T follicular helper cell (primary cell): ENCODE measurements at places on chromosomes 2 and 18.

- no peak for DNase-seq
Observed at GRCh38 chr2:84690225-84690624, 173.9 kb downstream of the DNAH6 start.

DNA sequence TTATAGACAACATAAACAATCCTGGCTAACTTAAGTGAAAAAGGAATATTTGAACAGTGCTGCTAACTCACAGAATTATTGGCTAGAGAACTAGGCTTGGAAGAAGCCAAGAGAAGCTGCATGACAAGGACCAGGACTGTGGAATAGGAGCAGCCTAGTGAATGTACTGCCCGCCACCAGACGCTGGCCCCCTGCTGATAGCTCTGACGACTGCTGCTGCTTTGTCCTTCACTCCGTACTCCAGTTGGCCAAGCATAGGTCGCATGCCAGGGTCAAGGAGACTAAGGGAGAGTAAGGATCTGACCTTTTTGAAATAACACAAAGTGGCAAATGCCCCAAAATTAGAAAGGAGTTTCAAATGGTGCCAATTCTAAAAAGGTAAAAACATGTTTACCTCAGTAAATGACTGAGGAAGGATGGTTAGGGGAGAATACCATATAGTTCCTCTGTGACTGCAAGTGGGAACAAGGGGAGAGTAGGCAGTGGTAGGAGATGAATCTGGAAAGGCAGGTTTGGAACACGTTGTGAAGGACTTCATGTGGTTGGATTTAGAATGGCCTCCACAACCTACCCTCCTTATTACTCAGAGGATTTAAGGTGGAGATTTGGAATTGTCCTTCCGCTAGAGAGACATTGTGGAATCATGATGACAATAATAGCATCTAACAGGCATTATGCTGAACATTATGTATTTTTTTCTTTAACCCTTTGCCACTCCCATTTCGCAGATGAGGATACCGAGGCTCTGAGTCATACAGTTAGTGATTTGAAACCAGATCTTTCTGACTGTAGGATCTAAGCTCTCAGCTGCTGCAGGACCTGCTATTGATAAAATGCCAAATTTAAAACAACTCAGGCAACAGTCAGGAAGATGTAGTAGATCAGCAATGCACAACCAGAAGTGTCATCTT is 19.5 kb downstream of the STRADB start:
- DNase-seq = no peak

DNA sequence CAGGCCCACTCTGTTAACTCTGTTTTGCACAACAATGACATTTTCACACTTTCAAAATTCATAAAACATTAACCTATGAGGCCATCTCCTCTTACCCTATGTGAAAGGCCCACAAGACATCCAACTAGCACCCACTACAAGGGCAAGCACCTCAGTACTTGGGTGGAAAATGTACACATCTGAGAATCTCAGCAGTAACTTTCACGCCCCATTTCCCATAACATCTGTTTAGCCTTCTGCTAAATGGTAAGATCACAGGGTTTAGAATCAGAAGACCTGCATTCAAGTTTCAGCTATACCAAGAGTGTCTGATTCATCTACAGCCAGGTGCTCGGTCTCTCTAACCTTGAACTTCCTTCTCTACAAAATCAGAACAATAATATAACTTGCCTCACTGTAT is 89.2 kb downstream of the SP100 start:
- no peak for DNase-seq

DNA sequence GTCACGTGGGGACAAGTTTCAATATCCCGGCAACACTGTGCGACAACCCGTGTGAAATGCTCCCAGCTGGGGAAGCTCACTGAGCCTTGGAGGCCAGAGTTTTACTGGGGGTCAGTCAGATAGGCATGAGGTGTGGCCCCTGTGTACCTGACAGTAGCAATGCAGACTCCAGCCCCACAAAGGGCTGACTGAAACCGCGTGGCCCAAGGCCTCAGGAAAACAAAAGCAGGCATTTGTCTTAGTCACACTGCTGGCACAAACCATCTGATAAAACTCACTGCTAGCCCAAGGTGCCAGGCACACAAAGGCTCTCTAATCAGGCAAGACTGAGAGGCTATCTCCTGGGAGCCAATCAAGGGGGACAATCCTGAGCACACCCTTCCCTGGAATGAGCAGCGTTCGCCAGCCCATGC is 786.6 kb upstream of the RAB6C start:
- DNase-seq = no peak

- DNase-seq = no peak
Observed at GRCh38 chr2:28764909-28765711, 13.5 kb downstream of the PPP1CB start.

DNA sequence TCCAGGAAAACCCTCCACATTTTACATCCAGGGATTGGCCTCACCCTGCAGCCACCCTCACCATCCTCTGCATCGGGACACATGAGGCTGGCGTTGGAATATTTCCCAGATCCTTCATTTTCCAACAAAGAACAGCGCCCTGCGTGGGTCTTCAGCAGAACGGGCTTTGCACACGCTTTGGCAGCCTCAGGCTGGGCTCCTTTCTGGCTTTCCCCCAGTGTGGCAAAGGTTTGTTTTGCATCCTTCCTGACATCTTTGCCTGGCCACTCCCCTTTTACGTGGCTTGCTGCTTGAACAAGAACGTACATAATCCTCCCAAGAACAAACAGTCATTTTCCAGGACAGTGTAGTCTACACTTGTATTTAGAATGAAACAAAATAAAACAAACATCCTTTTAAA is 25.6 kb upstream of the GREB1 start:
- no peak for DNase-seq

- DNase-seq = no peak
Observed at GRCh38 chr2:66364495-66365333, 70.2 kb upstream of the MEIS1 start.

GRCh38 chr2:65214361-65214760 is 13.3 kb upstream of the ACTR2 start:
- DNase-seq = no peak

GRCh38 chr2:219886615-219887014 is 259.2 kb downstream of the SLC4A3 start:
- DNase-seq = no peak

DNA sequence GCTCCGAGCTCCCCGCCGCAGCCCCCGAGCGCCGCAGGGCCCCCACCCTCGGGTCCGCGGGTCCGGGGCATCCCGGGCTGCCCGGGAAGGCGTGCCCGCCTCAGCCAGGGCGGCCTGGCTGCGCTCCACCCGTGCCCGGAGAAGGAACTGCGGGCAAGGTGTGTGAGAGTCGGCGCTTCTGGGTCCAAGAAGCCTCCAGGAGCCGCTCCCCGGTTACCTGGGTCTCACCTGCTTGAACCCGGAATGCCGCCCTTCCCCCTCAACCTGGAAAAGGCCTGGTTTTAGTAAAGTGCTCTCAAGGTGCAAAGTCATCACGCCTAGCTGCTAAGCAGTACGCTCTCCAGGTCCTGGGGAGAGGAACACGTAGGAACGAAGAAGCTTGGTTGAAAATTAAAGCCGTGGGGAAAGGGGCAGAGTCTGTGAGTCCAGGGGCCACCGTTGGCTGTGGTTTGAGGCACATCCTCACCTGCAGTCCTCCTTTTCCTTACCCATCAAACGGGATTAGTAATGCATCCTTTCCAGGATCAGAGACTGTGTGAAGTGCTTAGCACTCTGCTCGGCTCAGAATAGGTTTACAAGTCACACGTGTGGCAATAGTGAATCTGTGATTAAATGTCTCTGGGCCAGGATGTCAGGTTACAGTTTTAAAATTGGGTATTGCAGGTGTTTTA is 1.2 kb downstream of the ASAP2 start:
- no peak for DNase-seq

DNA sequence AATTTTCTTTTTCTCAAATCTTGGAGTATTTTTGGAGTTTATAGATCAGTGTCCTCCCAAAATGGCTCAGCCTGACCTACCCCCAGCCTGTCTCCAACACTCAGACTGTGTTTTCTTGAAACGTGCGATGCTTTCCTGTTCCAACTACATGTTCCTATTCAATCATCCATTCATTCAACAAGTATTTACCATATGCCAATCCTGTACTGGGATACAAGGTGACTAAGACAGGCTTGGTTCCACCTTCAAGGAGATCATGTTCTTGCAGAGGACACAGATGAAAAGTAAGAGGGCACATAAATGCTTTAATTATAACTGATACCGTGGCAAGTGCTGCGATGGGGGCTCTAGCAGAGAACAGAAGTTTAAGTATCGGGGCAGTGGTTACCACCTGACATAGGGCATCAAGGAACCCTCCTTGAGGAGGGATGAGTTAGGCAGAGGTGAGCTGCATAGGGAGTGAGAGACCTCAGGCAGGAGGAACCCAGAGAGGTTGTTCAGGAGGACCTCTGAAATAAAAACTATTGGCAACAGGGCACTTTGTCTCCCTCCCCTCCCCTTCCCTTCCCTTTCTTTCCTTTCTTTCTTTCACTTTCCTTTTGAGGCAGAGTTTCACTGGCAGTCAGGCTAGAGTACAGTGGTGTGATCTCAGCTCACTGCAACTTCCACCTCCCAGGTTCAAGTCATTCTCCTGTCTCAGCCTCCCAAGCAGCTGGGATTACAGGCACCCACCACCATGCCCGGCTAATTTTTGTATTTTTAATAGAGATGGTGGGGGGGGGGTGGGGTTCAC is 469.0 kb downstream of the EPHA4 start:
- no peak for DNase-seq

DNA sequence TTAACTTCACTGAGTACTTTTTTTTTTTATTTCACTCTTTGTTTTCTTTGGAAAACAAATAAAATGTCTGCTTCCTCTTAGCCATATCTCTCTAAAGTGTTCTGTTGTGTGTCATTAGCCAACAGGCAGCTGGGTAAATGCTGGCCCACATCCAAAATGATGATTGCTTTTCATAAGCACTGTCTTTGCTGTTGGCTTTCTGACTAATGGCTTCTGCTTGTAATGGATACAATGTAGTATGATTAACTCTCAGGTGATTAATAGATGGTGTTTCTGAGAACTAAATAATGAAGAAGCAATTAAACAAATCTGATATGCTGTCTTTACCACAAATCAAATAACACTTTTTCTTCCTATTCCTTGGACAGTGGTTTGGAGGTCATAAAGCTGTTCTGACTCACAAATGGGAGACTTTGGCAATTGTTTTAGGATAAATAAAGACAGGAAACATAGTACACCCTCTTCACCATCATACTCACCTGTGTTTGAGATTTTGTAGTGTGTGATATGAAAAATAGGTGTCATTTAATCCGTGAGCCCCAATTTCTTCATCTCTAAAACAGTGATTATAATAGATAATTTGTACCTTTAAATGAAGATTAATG is 888.4 kb downstream of the TSN start:
- no peak for DNase-seq

- no peak for DNase-seq
Observed at GRCh38 chr2:128789221-128789620, 470.6 kb upstream of the HS6ST1 start.

- no peak for DNase-seq
Observed at GRCh38 chr2:70182689-70183088, 8.1 kb downstream of the C2orf42 start.

DNA sequence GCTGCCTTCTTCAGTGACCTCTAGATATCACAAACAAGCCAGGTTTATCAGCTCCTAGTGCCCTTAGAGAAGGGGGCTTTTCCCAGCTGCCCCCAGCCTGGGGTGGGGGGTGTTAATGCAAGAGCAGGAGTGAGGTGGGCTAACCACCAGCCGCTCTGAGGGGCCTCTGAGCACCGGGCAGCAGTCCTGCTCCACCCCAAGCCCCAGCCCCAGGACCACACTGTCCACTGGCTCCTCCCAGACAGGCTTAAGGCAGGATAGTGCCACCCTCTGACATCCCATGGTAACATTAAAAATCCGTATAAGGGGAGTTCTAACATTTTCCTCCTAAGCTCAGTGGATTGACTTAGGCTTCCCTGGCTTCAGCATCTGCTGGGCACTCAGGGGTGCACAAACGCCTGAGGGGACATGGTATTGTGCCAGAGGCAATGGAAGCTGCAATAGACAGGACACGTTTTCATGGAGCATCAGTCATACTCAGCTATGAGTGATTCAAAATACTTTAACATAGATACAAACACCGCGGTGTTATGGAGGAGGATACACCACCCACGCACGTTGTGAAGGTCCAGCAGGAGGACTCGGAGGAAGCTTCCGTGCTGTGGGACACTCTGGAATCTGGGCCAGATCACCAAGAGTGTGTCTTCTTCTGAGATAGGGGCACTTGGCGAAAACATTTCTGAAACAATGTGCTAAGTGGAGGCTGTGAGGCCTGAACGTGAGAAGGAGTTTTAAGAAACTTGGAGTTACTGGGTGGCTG is 112.7 kb upstream of the EPC2 start:
- no peak for DNase-seq

DNA sequence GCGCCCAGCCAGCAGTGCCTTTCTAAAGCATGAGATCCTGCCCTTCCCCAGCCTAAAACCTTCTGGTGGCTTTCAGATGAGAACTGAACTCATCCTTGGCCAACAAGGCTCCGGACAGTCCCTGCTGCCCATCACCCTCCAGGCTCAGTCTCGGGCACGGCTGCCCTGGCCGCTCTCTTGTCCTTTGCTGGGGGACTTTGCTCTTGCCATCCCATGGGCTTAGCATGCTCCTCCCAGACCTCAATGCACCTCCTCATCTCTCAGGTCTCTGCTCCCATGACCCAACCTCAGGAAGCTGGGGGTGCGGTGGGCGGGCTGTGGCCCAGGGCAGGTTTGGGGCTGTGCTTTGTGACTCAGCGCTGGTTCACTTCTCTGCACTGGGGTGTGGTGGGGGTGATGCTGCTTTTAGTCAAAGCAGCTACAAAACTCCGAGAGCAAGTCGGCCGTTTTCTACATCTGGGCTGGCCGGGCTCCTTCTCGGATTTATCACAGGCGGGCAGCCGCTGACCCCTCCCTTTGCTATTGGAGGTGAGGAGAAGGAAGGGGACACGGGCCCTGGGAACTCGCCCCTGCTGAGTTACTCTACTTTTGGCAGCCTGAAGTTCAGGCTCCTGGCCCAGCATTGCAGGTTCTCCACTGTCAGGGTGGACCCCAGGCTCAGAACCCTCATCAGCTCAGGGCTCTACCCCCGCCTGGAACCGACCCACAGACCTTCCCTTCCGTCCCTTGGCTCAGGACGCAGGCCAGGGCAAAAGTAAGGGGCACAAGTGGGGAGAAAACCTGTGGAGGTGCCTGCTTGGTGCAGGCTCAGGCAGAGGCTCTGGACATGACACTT is 90.6 kb upstream of the TAF1B start:
- peak; percentile 52 for DNase-seq

- no peak for DNase-seq
Observed at GRCh38 chr2:44360749-44361329, 455 bp downstream of the PREPL start.

- no peak for DNase-seq
Observed at GRCh38 chr2:98508709-98509066, 64.0 kb downstream of the INPP4A start.

DNA sequence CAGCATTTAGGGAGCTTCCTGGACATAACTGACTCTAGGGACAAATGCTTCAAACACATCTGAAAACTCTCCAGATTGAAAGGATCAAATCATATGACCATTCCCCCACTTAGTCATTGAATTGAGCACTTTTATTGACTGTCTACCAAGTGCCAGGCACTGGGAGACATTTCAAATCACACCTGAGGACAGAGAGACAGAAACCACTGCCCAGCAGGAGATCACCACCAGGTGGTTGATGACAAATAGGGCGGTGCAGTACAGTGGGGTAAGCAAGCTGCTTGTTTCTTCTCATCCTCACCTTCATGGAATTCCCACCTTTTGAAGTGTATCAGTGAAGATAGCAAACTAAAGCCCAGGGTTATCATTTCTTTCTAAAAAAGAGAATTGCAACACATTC is 19.0 kb upstream of the CXCR4 start:
- no peak for DNase-seq
